ENCODE measurements at places on chromosomes 2 and 18.

- no peak for DNase-seq
These were observed 451.7 kb upstream of the HS6ST1 start for GRCh38 chr2:128770143-128771085.

DNA sequence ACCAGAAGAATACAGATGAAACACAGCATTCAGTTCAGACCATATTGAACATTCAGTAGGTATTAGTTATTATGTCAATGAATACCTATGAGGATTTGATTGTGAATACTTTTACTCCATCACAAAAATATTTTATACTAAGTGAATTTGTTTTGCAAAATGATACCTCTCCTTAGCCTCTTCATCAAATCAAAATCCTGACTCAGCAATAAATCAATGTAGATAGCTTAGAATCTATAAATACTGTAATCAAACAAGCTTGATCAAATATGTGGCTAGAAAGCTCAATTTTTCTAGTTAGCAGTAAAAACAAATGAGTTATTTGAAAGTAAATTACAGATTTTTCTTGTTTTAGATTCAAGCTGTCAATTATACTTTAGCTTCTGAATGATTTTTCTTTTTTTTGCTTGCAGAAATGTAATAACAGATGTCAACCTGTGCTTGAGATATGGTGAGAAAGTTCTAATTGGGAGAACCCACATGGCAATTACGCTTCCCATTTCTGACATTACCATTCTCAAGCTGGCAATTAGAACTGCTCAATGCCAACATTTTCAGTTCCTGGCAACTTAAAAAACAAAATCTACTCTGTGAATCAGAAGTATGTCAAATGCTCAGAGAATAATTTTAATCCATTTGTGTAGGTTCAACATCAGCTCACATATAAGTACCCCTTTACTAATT lies 109.6 kb downstream of the PRELID3A start:
- DNase-seq, result no peak

GRCh38 chr2:182181381-182181780 lies 195.7 kb downstream of the PPP1R1C start:
- no peak for DNase-seq

DNA sequence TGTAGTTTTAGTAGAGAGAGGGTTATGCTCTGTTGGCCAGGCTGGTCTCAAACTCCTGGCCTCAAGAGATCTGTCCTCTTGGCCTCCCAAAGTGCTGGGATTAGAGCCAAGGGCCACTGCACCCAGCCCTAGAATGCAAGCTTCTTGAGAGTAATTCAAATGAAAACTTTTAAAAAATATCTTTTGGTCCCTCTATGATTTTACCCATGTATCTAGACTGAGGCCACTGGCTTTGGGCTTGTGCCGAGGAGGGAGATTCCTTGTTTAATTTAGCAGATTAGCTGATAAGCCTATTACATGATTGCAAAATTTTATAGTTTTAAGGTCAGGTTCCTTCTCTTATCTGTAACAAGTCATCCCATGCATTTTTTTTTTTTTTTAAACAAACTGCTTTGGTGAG lies 59.5 kb upstream of the CCDC195 start:
- DNase-seq, result no peak

- no peak for DNase-seq
These were observed 718.9 kb upstream of the FANCL start for GRCh38 chr2:58959996-58960395.

DNA sequence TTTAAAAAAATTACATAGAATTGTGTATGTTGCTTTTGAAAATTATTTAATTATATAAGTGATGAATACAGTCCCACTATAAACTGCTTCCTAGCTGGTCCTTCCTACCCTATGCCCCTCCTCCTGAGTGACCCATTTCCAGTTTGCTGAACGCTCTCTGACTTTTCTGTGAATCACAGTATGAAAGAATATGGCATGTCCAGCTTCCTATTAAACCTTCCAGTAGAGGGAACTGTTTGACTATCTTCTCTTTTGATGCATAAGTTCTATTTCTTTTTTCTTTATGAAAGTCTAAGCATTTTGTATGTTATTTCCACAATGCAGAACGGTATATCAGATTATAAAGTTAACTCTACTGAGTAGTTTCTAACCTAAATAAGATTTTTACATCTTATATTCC lies 41.3 kb downstream of the PSMG2 start:
- peak; percentile 39 for DNase-seq

GRCh38 chr2:9975805-9976447 lies 24.4 kb downstream of the GRHL1 start:
- no peak for DNase-seq

DNA sequence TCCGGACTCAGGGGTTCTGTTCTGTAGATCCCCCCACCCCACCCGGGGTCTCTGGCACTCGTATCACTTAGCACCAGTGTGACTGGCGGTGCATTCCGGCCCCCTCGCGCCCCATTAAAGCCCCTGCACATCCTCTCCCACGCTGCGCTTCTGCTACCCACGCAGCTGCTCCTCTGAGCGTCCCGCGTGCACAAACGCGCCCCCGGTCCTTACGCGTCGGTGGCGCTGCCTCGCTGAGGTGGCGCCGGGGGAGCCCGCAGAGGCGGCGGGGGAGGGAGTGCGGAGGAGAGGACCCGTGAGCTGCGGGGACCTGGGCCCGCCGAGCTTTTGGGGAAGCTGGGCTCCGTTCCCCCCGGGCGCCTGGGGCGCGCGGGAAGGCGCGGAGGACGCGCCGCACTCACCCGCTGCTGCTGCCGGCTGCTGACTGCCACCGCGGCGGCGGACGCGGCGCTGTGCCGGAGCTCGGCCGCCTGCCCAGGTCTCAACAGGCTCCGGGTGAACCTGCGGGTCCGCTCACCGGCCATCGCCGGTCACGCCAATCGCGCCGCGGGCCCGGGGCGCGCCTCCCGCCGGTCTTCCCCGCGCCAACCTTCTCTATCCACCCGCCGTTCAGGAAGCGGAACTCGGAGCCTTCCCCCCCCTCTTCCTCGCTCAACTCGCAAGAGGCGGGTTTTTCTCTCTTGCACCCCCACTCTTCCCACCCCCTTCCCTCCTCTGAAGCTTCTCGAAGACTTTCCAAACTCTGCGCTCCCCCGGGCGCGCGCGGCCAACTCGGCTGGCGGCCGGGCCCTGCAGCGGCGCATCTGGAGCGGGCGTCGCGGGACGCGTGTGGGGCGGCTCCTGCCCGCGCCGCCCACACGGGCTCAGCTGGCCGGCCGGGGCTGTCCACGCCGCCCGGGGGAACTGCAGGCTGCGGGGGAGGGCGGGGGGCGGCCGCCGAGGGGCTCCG lies at the start of gene DOCK10:
Gene DOCK10, minus strand, starts transcription at position 618 of the 949 bp plus-strand sequence. Its CDS starts 94 bp downstream, at position 524.
- DNase-seq, result peak; percentile 52
